ENCODE measurements at places on chromosomes 12 and 14.

DNA sequence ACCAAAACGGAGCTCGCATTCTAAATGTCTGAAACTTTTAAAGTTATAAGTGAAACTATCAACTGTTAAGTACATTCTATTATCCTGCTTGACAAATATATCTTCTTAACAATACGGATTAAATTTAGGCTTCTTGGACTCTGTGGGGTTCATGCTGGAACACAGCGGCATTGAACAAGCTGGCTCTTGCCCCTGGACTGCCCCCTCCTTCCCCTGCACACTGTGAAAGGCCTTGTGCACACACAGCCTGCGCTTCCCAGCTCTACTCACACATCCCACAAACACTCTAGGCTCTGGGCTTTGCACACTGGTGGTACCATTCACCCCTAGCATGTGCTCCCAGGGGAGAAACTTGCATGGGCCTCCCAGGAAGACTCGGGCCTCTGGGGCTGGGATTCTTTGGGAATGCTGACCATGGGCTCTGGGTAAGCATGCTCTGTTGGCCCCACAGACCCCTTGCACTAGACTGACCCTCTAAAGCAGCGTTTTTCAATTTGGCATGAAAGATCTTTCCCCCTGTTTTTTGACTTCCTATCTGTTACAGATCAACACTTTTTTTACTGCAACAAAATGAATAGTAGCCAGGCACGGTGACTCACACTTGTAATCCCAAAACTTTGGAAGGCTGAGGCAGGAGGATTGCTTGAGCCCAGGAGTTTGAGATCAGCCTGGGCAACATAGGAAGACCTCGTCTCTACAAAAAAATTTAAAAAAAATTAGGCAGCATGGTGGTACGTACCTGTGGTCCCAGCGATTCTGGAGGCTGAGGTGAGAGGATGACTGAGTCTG, 96.2 kb upstream of the CPM start:
- no peak for DNase-seq

GRCh38 chr12:26299751-26300150, 104.4 kb downstream of the SSPN start:
- DNase-seq, result no peak

- DNase-seq, result peak; percentile 70
Observed at GRCh38 chr12:68367903-68368302, 35.7 kb upstream of the MDM1 start.

- no peak for DNase-seq
Observed at GRCh38 chr14:84403585-84403984, 1126.4 kb upstream of the FLRT2 start.

GRCh38 chr12:106136263-106136662, 2.5 kb downstream of the NUAK1 start:
- peak; percentile 57 for DNase-seq

GRCh38 chr12:50387487-50387886, 8.9 kb downstream of the FAM186A start:
- no peak for DNase-seq

DNA sequence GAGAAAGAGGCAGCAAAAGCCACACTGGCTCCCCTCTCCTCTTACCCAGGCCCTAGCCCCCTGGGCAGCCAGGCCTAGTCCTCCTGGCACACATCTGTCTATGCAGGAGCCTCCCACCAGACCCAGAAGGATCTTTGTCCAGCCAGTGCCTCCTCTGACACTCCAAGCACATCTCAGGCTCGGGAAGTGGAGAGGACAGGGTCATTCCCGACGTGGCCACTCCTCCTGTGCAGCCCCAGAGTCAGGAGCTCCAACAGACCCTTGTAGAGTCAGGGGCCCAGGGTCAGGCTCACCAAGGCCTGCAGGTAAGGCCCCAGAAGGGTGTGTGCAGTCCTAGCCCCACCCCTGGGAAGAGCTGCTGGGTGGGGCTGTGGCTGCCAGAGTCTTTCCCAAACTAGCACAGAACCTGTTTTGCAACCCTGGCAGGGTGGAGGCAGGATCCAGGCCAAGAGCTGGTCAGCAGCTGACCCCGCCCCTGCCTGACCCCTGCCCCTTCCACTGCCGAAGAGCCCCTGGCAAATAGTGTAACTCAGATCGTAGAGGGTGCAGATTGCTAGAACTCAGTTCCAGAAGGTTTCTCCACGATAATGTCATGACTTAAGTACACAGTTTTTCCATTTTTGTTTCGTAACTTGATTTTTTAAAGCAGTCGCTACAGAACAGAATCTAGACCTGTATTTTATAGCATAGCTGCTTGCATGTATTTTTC, 26.6 kb upstream of the PNMA1 start:
- no peak for DNase-seq

GRCh38 chr12:101527682-101528081, 52.5 kb downstream of the SPIC start:
- no peak for DNase-seq

GRCh38 chr12:119936705-119937311, 52.2 kb upstream of the BICDL1 start:
- no peak for DNase-seq

DNA sequence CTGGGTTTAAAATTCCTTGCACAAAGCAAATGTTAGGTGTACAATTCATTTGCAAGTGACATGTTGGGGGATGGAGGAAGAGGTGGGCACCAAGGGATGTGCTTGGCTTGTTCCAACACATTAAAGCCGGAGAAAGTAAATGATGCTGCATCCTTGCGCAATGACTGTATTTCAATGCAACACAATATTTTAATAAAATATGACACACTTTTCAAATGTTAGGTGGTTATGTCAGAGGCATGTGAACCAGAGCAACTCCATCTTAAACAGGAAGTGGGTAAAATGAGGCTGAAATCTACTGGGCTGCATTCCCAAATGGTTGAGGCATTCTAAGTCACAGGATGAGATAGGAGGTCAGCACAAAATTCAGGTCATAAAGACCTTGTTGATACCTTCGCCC, 53.6 kb upstream of the ARHGAP5 start:
- no peak for DNase-seq

GRCh38 chr14:104119119-104119487, 19.3 kb upstream of the KIF26A start:
- no peak for DNase-seq

- DNase-seq, result no peak
Observed at GRCh38 chr12:127903146-127903545, 363.8 kb upstream of the TMEM132C start.

GRCh38 chr12:25401547-25402345, 151.0 kb upstream of the KRAS start:
- no peak for DNase-seq

DNA sequence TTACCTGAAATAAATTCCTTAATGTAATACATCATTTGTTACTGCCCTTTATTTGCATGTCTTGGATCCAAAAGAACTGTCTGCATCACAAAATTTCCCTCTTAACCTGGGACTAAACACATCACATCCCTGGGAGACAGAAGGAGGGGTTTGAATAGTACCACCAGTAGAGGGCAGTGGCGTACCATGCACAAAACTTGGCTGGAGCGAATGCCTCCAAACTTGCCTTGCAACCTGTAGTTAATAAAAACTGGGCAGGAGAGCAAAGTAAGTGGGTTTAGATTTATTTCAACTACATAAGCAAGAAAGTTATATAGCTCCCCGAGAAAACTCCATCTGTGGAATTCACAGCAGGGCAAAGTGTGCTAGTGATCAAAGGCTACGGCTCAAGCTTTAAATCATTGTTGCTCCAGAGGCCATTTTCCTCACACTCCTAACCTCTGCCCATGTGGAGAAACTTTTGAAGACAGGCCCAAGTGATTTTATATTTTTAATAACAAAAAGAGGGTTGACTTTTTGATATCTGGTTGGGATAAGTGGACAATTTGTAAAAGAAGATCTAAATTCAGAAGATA, 1176.7 kb upstream of the SEL1L start:
- DNase-seq, result no peak

GRCh38 chr12:40325349-40325960, 100.7 kb downstream of the LRRK2 start:
- no peak for DNase-seq

DNA sequence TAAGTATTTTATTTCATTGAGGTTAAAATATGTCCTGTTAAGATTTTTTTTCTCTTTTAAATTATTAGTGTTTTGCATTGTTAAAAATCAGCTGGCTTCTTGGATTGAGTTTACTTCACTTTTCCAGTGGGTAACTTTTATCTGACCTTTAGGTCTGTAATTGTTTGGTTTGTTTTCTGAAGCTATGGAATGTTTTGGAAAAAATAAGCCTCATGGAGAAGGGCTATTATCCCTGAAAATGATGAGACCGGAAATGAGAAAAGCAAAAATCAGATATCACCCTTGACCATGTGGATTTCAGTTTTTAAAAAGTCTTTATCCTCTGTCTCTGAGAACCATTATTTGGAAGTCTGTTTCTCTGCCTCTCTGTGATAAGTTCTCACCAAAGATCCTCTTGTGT, 180.9 kb downstream of the RAD51B start:
- DNase-seq, result no peak

GRCh38 chr12:41619705-41620104, 431.6 kb downstream of the PDZRN4 start:
- DNase-seq, result no peak

- DNase-seq, result no peak
Observed at GRCh38 chr14:90450667-90451066, 53.8 kb downstream of the CALM1 start.

DNA sequence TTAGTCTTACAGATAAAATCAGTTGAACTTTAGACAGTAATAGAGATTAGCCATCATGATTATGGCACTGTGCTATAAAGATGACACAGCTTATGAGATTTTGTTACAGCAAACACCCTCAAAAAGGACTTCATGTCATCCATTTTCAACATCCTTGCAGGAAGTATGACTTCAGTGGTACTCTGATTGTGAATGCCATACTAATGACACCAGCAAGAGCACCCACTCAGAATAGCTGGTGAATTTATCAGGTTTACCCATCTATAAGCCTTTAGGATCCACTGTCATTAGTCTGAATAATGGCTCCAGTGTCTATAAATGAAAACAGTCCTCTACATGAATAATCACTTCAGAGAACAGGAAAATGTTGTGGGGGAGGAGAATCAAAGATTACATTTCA, 615.2 kb downstream of the RPS29 start:
- DNase-seq, result no peak

- DNase-seq, result no peak
Observed at GRCh38 chr12:1453810-1454209, 140.6 kb downstream of the FBXL14 start.

DNA sequence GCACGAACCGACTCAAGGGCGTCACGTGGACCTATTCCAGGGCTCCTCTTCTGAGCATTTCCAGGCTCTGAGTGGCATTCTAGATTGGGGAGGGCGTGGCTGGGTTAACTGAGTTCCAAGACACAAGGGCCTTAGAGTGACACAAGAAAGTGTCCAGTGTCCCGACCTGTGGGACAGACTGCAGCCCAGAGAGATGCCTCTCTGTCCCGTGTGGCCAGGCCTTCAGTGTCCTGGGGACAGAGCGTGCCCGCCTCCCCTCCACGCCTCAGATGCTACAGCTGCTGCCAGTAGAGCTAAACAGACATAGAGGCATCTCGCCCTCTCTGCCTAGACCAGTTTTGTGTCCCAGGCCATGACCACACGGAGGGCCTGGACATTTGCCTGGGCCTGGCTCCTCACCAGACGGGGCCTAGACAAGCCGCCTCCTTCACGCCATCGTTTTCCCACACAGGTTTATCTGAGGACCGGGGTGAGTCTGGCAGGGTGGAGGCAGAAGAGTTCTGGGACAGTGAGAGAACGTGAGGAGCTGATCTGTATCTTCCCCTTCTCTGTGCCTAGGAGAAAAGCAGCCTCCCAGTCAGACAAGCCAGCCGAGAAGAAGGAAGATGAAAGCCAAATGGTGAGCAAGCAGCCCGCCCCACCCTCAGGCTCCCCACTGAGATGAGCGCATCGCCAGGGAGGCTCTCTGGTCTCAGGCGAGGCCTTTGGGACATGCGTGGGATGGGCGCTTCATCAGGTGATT, 27.1 kb downstream of the DEGS2 start:
- DNase-seq, result no peak

- no peak for DNase-seq
Observed at GRCh38 chr12:116184763-116185162, 92.7 kb downstream of the MED13L start.

- DNase-seq, result no peak
Observed at GRCh38 chr14:51676549-51676948, 24.8 kb downstream of the FRMD6 start.

DNA sequence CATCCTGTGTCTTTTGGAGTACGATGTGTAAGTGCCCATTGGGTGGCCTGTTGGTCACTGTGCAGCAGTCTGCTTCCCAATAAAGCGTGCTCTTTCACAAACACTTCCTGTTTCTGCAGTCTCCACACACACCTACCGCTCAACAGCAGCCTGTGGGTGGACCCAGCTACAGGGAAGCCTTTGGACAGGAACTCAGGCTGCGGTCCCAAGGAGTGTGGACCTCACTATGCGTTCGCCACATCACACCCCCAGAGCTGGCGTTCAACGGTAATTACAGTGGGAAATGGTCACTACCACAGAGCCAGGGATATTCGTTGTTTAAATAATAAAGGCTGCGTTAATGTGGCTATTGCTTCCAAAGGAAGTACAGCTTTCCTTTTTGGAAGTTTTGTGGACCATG, 16.2 kb downstream of the PSMC1 start:
- no peak for DNase-seq

DNA sequence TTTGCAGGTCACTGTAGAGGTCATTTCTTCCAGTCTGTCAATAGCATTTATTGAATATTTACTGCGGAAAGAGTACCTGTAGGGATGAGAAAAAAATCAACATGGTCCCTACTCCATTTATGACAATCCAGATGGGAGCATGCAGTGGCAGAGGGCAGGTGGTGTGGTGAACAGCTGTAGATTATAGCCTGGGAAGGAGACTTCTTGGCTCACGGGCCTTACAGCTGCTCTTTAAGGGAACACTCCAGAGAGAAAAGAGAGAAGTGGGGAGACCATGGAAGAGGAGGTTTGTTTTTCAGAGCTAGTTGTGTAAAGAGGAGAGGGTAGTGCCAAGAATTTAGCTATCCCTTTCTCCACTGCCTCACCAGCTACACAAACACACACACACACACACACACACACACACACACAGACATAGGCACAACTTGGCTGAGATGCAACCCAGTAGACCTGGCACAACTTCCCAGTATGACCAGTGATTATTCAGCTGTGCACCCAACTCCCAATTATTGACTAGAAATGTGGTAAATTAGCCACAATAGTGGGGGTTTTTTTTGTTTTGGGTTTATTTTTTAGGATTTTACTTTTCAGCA, 41.0 kb downstream of the GPHB5 start:
- DNase-seq, result no peak

GRCh38 chr14:73726025-73726961, 12.1 kb upstream of the PNMA1 start:
- no peak for DNase-seq

- DNase-seq, result peak; percentile 79
Observed at GRCh38 chr12:75478116-75478794, 2.3 kb upstream of the GLIPR1 start.

GRCh38 chr14:29821661-29822429, 105.8 kb downstream of the PRKD1 start:
- DNase-seq, result no peak

DNA sequence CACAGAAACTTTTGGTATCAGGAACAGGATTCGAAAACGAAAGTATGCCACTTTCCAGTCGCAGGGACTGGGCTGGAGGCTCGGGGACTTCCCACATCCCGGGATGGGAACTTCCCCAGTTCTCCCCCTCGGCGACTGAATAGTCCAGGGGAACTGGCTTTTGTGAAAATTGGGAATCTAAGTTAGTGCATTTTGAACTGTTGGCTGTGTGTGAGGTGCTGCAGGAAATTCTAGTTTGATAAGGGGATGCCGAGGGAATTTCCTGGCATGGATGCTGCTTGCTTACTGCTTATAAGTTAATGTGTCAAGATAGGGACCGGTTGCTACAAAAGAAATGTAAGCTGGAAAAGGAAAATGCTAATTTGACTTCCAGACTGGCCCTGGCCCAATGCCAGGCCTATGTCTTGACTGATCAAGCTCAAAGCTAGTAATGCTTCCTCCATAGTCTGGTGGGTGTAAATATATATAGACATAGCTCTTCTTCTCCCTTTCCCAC, 73.4 kb upstream of the EIF5 start:
- DNase-seq, result no peak

Measured in CD4-positive, alpha-beta T cell treated with Interleukin-4 for 1 hour (primary cell).